K562 (cell line): ENCODE measurements at places on chromosomes 5 and 9. TPM values are rescaled to one million over a fixed set of nuclear protein-coding genes. Genes with fewer than 3 reads are reported as not detected.

TMEM141 gene
- 78.7 and 94.7 TPM in 2 replicates for total RNA-seq

ENC1 gene
- total RNA-seq, result 2.5 and 2.6 TPM in 2 replicates

- H3K4me3 ChIP-seq, result no peak overlapping the region
- peaks cover 10% of the 10 kb centered on the region; the same call in 2 of the 3 replicates for H3K4me1 ChIP-seq
- H3K27me3 ChIP-seq, result no peaks in the 10 kb centered on the region
- DNase-seq, result no peak
Observed at GRCh38 chr5:89303033-89303480, 420.1 kb upstream of the MEF2C start.

- DNase-seq, result peak; percentile 17
- no peaks in the 10 kb centered on the region for H3K27me3 ChIP-seq
- H3K4me1 ChIP-seq, result peaks cover 27% of the 10 kb centered on the region
- H3K27ac ChIP-seq, result no peak overlapping the region; the same call in 2 of the 3 replicates
- peak overlapping the region; percentile 39; the same call in 1 of the 2 replicates for H3K4me3 ChIP-seq
- peaks cover 47% of the 10 kb centered on the region for H3K36me3 ChIP-seq
Observed at GRCh38 chr9:100350188-100350587, 2.6 kb downstream of the TEX10 start.

DNA sequence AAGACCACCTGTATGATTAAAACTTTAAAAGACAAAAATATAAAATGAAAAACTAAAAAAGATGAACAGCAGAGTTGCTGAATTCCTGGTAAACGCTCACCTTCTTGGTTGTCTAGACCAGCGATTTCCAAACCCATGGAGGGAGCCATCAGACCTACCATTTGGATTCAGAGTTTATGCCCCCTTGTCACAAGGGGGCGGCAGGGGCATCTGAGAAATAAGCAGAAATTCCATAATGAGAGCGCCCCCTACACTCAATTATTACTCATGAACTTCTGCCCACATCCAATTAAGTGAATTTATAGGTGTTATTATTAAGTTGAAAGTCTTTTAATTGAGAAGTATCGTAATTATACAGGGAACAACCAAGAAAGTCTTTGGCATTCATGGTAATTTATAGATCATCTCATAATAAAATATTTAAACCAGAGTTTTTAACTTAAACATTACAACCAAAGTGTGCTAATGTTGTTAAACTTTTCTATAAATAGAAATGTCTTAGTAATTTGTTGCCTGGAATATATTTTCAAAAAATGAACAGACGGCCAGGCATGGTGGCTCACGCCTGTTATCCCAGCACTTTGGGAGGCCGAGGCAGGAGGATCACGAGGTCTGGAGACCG lies 35.2 kb upstream of the SPATA31C2 start:
- DNase-seq, result peak; percentile 76
- no peak overlapping the region for H3K4me3 ChIP-seq
- H3K27me3 ChIP-seq, result no peaks in the 10 kb centered on the region
- H3K27ac ChIP-seq, result no peak overlapping the region

- no peaks in the 10 kb centered on the region for H3K4me1 ChIP-seq
- H3K27ac ChIP-seq, result no peak overlapping the region
- H3K36me3 ChIP-seq, result no peaks in the 10 kb centered on the region
- H3K4me3 ChIP-seq, result no peak overlapping the region
- no peak for DNase-seq
Observed at GRCh38 chr9:89542401-89543021, 44.6 kb upstream of the SEMA4D start.

GRCh38 chr5:43693411-43693810 lies 90.4 kb downstream of the NNT start:
- H3K4me3 ChIP-seq, result no peak overlapping the region
- H3K27ac ChIP-seq, result no peak overlapping the region
- H3K27me3 ChIP-seq, result no peaks in the 10 kb centered on the region
- no peak for DNase-seq
- no peaks in the 10 kb centered on the region for H3K4me1 ChIP-seq
- no peaks in the 10 kb centered on the region for H3K36me3 ChIP-seq
